Caco-2 (cell line): ENCODE measurements at places on chromosomes 12 and 14. TPM values are rescaled to one million over a fixed set of nuclear protein-coding genes. Genes with fewer than 3 reads are reported as not detected.

- H3K27me3 ChIP-seq = no peaks in the 10 kb centered on the region
- DNase-seq = no peak
- no peak overlapping the region for H3K4me3 ChIP-seq
Observed at GRCh38 chr12:18522806-18523205, 215.0 kb downstream of the PLCZ1 start.

- peak overlapping the region; percentile 77 for H3K27ac ChIP-seq
- peaks cover 91% of the 10 kb centered on the region for H3K4me1 ChIP-seq
- no peaks in the 10 kb centered on the region for H3K36me3 ChIP-seq
- no peak overlapping the region for H3K4me3 ChIP-seq
Observed at GRCh38 chr12:10175846-10176636, 2.8 kb upstream of the TMEM52B start.

- no peaks in the 10 kb centered on the region for H3K4me1 ChIP-seq
- DNase-seq = no peak
- no peak overlapping the region for H3K27ac ChIP-seq
- no peaks in the 10 kb centered on the region for H3K27me3 ChIP-seq
- H3K36me3 ChIP-seq = no peaks in the 10 kb centered on the region
Observed at GRCh38 chr12:17381211-17381610, 708.8 kb downstream of the RERGL start.

Gene KLRB1
- not detected in 2 replicates for total RNA-seq

Gene ABCD2
- total RNA-seq = not detected in 2 replicates

Gene ASPG
- not detected in 2 replicates for total RNA-seq

DNA sequence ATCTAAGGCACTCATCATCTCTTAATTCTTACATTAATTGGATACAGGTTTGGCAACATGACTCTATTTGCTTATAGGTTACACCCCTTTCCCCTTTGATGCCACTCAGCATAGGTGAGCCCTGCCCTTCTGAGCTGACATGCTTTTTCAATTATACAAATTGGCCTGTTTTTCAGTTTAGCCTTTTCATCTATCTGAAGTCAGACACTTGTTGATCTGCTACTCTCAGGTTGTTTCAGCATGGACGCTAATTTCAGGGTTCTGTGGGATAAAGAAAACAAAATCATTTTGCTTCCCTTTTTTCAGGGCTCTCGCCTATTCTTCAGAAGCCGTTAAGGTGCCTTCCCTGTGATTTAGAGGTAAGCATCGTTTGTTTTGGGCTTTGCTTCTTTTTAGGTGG, 55.3 kb downstream of the DACT1 start:
- no peaks in the 10 kb centered on the region for H3K36me3 ChIP-seq
- H3K27ac ChIP-seq = no peak overlapping the region
- DNase-seq = no peak
- H3K4me3 ChIP-seq = no peak overlapping the region
- no peaks in the 10 kb centered on the region for H3K4me1 ChIP-seq

DNA sequence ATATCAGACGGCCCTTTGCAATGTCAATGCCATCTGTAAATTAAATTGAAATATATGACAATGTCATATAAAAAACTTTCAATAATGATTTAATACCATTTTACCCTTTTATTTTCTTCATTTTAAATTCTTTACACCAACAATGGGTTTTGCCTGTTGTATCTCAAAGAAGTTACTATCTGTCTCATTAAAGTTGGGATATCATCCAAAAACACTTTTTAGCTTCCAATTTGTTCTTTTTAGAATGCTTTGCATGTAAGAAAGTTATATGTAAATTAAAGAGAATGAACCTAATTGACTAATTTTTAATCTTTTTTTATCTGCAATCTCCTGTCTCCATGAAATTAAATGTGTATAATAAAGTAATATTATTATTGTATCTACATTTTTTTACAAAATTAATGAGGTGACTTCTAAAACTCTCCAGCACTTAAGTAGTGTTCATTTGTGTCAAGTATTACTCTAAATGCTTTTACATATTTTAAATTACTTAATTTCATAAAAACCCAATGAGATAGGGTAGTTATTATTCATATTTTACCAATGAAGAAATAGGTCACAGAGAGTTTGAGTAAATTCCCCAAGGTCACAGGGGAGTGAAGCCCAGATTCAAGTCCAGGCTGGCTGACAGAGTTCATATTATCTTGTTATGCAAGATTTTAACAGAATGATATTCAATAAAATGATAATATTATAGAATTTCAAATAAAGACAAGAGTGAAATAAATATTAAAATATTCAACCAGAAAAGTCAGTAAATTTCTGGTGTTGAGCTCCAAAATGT, 673.0 kb upstream of the FLRT2 start:
- H3K4me3 ChIP-seq = no peak overlapping the region
- H3K4me1 ChIP-seq = no peaks in the 10 kb centered on the region
- H3K27ac ChIP-seq = no peak overlapping the region
- no peaks in the 10 kb centered on the region for H3K27me3 ChIP-seq
- no peak for DNase-seq
